ENCODE measurements at places on chromosomes 2 and 18.

GRCh38 chr2:235729557-235729947 lies 235.7 kb downstream of the AGAP1 start:
- DNase-seq = no peak

DNA sequence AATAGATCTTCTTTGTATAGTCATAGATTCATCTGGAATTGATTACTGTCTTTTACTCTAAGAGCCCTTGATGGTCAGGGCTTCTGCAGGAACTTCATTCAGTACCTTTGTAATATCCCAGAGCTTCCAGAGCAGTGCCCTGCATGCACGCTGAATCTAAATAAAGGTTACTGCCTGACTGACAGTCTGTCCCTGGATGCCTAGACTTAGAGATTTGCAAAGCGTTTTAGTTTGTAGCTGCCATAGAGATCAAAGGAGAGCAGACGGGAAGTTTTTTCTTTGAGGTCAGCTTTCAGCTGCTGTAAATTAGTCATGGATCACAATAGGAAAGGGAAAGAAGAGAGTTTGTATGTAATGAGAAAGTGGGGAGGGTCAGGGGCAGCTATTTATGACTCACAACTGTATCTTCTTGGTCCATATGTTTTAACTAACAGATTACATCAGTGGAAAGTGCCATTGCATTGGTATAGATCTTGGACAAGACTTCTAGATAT lies 45.2 kb upstream of the NYAP2 start:
- DNase-seq = peak; percentile 17

DNA sequence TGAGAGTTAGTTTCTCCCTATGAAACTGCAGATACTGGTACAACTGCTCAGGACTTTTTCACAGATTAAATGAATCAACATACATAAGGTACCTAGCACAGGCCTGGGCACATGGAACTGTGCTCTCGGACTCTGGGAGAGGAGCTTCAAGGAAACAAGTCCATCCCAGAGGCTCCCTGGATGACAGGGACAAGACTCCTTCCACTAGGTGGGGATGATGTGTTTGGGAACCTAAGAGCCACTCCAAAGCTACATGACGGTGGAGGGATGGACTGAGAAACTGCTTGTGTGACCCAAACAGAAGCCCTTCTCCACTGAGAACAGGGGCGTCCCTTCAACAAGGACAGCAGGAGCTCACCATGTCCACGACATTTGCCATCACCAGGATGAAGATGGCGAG lies 37.1 kb downstream of the CENPO start:
- DNase-seq = peak; percentile 41

DNA sequence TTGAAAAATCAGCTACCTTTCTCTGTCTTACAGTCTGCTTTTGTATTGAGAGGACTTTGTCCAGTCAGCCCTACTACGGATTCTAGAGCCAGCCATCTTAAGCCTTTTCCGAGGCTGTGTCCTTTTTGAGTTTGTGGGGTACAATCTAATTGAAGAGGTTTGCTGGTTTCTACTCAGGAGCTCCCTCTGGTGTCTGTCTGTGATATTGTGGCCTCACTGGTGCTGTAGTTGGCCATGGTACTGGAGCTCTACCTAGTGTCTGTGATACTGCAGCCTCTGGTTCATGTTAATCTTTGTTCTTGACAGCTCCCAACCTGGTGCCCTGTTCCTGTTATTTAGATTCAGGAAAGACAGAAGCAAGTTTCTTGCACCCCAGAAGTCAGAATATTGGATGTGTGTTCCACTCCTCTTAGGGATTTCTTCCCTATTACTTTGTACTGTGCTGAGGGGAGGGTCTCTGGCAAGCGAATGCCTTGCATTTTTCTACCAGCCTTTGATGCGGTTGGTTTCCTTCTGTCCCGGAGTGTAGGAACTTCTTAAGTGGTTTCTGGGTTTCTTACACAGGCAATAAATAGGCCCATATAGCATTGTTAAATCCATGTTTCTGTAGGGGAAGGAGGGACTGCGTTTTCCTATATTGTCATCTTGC lies 78.5 kb downstream of the ACSL3 start:
- DNase-seq = peak; percentile 35

DNA sequence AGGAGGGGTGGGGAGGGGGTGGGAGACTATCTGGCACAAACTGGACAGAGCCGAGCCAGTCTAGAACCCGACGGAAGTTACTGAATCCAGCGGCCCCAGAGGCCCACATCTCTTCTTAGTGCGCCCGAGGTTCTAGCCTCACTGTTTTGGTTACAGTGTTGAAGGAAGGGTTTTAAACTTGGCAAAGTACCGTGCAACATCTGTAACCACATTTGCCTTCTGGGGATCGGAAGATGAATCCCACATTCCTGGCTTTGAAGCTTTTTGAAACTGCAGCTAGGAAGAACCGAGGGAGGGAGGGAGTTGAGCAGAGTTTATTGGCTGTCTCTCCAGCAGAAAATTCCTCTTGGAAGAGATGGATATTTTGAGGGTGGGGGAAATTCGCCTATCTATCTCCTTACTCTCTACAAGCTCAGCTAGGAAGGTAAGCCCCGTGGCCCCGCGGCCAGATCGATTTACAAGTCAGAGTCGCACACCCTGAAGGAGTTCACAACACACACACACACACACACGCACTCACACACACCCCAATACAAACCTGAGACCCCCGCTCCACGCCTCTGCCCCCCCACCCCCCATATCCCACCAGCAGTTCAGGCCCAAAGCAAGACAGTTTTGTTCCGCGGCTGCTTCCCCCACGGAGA lies 1.0 kb downstream of the ACVR1 start:
- peak; percentile 38 for DNase-seq

GRCh38 chr2:204416236-204416635 lies 129.0 kb upstream of the PARD3B start:
- DNase-seq = peak; percentile 3

DNA sequence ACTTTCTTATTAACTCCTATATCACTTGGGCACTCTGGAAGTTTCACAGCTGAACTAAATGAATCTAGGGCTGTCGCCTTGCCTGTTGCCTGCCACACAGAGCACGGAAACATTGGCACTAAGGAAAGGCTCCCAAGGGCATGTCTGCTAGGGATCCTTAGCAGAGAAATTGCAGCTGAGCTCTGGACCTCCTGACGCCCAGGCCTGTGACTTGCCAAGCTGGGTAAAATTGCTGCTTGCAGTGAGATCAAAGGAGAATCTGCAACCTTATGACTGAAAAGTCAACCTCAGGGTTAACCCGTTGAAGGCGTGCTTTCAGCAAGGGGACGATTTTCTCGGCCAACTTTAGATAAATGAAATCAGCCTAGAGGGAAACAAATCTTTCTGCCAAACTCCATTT lies 189.8 kb downstream of the NCK2 start:
- no peak for DNase-seq

GRCh38 chr2:167057446-167057845 lies 169.2 kb downstream of the XIRP2 start:
- no peak for DNase-seq

GRCh38 chr2:193581807-193582206 lies 1387.1 kb upstream of the TMEFF2 start:
- DNase-seq = no peak

DNA sequence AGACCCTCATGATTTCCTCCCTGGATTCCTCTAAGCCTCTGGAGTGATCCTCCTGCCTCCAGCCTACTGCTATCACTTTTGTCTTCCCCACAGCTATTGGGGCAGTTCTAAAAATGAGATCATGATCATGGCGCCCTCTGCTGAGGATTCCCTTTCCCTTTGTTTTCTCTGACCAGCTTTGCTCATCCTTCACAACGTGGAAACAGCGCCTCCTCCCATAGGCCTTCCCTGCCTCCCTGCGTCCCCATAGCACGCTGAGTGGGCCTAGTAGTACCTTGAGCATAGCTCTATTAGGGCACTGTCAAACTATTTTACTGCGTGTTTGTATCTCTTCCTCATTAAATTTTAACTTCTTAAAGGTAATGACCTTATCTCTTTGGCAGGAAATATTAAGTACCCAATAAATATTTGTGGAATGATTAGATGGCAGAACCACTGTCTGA lies 207.0 kb upstream of the FANCL start:
- DNase-seq = peak; percentile 45

DNA sequence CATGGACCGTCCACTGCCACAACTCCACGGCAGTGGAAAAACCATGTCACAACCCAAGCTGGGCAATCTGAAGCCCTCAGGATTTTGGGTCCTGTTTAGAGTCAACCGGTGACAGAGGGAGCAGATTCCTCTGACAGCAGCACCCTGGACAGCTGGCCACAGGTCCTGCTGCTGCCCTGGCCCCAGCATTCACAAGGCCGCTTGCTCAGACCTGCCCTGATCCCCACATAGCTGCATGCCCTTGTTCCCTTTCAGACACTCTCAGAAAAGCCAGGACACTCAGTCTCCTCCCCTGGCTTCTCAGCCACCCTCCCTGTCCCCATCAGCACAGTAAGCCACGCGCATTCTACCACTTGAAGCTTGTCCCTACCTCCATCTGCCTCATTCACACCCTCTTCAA lies 1.6 kb downstream of the COPS9 start:
- no peak for DNase-seq

DNA sequence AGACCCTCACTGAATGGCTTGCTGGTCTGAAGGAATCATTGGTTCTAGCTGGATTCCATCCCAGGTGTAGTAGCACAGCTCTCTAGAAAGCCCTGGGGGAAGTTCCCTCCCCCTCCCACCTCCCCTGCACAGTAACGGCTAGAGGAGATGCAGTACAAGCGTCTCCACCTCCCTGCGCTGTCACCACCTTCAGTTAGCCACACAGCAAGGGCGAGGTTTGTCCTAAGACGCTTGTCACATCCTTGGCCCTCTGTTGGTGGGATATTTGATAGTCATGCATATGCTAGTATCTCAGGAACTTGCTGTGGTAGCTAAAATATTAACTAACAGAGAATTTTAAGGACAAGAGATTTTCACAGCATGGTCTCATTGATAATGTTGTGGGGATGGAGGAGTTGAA lies 19.4 kb downstream of the TRAPPC12 start:
- no peak for DNase-seq

DNA sequence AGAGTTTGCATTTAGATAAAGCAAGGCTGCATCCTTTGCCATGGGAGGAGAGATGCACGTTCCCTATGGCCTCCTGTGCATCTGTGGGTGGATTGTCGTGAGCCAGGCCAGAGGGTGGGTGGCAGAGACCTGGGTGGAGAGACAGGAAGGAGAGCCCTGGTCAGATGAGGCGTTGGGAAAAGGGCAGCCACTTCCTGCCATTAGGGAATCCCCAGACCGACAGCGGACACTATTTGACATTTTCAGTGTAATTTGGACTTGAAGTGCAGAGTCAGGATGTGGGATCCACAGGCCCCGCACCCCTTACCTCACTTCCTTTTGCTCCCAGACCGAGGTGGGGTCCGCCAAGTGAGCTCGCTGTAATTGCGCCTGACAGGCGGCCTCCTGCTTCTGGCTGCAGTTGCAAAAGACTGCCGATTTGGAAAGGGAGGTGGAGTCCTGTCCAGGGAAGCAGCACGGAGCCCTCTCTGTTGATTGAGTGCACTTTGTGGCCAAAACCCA lies 150.0 kb downstream of the DYSF start:
- DNase-seq = no peak

- DNase-seq = no peak
These were observed 513.0 kb upstream of the MYT1L start for GRCh38 chr2:2843969-2844548.

DNA sequence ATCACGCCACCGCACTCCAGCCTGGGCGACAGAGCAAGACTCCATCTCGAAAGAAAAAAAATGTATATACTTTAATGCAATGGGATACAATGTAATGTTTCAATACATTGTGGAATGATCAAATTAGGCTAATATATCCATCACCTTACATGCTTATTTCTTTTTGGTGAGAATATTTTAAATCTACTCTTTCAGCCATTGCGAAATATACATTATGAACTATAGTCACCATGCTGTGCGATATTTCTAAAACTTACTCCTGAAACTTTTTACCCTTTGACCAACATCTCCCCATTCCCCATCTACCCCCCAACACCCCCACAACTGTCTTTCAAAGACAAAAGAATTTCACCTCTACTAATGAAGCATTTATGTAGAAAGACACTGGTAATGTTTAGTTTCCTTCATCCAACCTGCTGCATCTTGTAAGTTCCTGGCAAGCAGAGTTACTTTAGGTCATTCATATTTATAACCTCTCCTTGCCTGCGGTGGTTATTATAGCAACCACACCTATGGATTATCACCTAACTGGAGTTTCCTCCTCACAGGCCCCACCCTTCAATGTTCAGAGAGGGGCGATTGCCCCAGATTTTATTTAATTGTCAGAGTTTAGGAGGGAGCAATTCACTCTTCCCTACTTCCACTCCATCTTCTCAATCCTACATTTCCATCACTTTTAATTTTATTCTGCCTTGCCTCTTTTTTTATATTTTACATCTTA lies 1.2 kb upstream of the ME2 start:
- DNase-seq = no peak

- no peak for DNase-seq
These were observed 109.8 kb upstream of the FZD5 start for GRCh38 chr2:207879536-207879935.

DNA sequence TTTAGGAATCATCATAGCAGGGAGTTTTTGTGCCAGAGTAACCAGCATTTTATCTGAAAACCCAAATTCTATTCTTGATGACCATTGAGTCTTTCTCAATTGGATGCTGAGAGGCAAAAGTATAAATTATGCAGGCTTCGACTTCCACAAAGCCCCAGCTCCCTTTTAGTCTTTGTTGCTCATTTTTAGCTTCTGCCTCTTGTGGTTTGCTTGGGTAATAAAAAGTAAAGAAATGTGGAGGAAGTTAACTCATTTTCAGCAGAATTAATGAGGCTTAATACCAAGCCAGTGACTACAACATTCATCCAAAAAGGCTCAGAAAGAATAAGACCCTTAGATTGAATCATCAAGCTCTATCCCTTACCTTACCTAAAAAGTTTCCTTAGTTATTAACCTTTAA lies 18.6 kb downstream of the ERMN start:
- DNase-seq = no peak

DNA sequence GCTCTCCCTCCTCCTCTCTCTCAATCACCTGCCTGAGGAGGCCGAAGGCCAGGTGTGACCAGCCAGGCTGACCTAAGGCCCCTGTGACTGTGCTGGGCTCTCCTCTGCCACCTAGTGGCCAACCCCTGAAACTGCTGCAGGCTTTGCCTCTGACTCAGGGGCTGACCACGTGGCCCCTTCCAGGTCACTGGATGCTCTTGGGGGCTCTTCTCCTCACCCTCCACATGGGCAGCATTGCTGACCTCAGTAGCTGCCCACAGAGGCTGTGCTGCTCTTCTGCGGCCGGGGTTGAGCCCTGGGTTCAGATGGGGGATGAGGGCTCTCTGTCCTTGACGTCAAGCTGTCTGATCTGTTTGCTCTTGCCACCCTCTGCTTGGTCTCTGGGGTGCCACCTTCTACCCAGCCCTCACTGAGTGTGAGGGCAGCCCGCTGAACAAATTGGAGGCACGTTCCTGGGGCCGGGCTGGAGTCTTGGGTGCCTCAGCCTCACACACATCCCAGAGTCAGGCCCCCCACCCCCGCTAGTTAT lies 122.7 kb downstream of the TWIST2 start:
- DNase-seq = peak; percentile 88

DNA sequence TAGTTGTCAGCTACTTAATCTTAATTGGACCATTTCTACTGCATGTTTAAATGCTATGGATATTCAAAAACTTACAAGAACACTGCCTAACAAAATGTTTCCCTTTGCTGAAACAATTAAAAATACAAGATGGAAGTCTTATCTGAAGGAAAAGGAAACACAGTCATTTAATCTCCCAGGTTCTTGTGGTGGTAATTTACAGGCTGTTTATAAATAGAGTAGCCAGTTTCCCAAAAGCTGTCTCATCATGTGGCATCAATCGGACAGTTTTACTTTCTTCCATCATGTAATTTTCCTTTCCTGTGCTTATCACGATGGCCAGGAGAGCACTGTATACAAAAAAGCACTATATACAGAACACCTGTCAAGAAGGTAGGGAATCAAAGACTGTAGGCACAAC lies 368.1 kb downstream of the ZEB2 start:
- no peak for DNase-seq
